NCI-H1105 (cell line): ENCODE measurements at places on chromosomes 6 and 20.

DNA sequence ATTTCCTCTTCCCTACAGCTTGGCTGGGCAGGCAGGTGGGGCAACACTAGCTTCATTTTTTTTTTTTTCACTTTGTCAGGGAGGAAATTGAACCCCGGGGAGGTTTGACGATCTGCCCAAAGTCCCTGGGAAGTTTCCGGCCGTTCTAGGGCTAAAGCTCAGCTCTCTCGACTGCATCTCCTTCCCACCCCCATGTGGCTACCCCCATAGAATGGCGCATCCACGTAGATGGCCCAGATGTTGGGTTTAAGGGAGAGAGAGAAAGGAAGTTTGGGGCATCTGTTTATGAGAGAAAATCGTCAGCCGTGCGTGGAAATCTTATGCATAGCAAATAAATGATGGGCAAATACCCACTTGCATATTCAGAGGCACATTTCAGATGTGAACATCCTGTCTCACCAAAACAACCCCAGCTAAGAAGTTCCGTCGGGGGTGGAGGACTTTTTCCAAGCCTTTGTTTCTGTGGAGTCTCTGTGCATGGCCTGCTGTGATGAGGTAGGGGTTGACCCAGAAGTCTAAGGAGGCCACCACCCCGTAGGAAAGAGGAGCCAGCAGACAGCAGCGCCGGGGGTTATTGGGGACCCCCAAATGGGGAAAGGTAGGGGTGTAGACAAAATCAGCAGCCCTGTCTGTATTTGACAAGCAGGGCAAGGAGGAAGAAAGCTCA, 40.5 kb upstream of the ZNF831 start:
- DNase-seq: no peak

DNA sequence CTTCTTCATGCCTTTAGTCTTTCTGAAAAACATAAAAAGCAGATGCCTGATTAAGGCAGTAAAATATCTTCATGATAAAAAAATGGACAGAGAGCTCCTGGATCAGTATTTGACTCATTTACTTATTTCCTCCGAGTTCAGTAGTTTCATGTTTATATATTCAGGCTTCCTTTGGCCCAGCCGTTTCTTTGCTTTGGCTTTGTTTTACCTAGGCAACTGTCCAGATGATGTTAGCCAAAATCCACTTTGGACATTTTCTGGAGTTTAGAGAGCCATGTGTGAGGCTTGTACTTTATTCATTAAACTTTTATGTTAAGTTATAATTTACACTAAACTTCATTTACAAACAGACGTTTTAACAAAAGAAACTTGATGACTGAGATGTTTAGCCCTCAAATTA, 307.1 kb upstream of the RSPO3 start:
- no peak for DNase-seq

DNA sequence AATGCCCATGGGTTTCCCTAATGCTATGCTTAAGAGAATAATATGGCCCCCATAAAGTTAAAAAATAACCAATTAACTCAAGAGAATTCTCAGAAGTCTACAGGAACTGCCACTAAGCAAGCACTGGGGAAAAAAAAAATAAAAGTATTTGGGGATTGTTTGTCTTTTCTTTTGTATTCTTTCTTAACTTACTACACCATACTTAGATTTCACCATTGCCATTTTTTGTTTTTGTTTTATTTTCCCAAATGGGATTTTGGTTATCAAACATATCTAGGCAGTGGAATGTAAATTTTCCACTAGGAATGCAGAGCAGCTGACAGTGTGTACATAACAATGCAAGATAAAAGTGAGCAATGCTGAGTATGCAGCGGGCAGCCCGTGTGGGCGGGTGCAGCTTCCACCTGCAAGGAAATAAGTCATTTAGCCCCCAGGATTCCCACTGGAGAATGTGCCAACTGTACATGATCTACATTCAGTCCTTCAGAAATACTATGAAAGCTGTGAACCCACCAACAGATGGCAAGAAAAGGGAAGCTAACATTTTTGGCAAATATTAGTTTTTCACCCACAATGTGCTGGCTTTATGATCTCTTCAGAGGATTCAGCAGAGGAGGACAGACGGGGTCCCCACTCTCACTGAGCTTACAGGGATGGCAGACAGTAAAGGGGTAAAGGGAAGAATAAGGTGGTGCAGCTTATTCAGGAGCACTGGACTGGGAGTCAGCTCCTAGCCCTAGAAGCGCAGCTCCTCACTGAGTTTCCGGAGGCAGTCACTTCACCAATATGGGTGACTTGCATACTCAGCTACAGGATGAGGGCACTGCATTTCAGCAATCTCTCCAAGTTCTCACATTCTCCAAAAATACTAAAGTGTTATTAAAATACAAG, 44.4 kb downstream of the DCDC2 start:
- no peak for DNase-seq

- no peak for DNase-seq
Measured at GRCh38 chr6:137403443-137403842, 90.8 kb downstream of the OLIG3 start.

DNA sequence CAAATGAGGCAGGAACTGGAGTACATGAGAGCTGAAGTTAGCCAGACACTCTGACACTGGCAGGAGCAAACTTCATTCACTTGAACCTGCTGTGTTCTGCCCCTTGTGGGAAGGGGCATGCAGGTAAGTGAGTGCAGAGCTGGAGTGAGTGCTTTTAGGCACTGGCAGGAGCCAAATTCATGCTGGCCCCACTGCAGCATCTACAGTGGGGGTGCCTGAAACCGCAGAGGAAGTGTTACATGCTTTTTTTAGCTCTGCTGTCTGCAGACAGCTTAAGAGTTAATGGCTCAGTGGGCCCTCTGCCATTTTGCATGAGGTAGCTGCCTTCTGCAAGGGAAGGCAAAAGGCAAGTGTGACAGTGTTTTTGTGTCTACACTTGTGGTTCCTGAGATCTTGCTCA, 167.9 kb upstream of the SYNCRIP start:
- no peak for DNase-seq

DNA sequence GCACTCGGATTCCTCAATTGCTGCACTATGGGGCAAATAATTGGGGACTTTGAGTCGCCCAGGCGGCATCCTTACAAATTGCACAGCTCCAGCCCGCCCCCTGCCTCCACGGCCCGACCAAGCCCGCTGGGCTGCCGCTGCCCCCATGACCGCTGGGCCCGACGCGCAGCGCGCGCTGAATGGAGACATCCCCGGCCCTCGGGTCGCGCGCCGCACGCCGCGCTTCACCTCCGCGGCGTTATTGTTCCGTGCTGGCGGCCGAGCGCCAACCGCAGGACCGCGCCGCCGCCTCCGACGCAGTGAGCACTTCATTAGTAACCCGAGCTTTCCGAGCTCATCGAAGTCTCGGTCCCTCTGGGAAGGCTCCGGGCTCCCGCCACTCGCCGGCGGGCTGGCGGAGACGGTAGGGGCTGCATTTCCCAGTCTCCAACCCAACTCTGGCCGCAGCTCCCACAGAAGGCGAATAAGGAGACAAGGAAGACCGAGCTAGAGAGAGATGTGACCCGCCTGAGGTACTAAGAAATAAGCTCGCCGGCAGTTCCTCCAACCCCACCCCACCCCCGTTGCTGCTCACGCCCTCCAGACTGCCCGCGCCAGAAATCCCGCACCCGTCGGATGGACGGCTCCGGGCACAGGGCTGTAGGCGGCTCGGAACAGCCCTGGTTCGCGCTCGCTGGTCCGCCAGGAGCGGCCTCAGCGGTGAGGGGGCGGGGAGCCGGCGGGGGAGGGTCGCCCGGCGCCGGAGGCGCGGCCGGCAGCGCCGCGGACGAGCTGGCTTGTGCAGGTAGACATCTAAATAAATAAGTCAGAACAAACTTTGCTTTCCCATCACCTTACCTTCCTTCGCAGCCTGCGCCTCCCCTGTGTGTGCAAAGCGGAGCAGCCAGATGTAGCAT, 703 bp downstream of the EPHA7 start:
- peak; percentile 73 for DNase-seq

DNA sequence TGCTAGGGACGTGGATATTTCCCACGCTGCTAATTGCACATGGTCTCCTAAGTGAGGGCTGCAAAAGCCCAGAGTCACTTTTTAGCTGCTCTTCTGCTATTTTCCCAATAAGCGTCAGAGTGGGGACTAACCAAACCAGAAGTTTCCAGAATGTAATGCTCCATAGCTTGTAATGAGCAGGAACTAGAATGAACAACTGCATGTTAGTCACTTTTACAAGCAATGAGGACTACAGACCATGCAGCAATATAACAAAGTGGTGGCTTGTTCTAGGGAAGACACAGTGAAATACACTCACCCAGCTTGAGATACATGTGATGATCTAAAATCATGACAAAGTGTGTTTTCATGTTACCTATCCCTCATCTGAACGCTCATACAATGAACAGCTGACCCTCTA, 314.1 kb upstream of the SGK1 start:
- no peak for DNase-seq

GRCh38 chr6:17054647-17055046, 47.2 kb upstream of the STMND1 start:
- DNase-seq: no peak

DNA sequence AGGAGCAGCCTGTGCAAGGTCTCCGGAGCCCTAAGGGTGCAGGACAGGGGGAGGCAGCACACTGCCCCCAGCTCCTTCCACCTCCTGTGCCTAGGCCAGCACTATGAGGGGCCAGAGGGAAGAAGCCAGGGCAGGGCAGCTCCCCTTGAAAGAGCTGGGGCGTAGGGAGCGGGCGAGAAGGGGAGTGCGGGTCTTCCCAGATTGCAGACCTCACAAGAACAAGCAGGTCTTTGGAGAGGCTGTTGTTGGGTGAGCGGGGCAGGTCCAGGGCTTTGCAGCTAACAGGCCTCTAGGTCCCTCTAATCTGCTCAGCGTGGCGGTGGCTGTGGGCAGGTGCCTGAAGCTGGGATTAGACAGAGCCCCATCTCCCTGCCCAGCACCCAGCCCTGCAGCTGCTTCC, 22.4 kb upstream of the CST1 start:
- DNase-seq: no peak

DNA sequence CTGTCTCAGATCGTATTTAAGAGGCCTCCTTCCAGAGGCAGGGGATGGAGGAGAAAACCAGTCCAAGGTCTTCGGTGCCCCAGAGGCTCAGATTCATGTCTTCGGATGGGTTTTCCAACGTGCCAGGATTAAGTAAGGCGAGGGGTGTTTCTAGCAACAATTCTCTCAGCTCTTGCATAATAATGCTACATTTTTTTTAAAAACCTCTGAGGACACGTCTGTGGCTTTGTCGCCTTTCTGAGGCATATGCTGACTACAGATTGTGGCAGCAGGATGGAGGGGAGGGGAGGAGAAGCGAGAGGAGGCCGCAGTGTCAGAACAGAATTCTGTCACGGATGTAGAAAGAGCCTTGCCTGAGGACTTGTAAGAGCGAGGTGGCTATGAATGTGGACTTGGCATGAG, 17.7 kb upstream of the CCDC167 start:
- DNase-seq: no peak

DNA sequence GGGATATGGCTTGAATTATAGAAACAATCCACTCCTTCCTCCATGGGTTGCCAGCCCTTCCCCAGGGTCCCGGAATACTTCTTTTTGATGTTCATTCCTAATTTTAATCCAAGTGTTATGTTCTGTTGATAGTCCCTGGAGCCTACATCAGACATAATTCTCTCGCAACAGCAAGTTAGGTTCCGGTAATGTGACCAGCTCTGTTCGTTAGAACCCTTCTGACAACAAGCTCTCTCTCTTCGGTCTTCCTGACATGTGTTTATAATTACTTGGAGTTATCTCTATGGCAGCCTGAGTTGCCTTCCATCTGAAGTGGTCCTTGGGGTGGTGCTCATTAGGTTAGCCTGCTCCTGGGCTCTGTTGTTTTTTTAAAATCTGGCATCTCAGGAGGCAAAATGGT, 506.9 kb upstream of the JARID2 start:
- DNase-seq: no peak

DNA sequence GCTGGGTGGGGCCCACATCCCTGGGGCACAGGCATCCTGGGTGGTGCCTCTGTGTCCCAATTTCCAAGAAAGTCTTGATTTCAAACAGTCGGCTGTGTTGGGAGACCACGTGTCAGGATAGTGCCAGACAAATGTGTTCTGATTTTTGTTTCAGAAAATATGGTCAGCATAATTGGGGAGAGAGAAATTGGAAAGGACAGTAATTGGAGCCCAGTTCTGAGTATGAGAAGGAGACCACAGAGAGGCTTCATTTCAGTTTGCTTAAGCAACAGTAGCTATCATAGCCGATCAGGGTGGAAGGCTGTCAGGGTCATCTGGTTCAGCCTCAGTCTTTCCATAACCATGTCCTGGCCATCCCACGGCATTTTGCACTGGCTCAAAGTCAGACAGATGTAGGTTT, 220.7 kb downstream of the CDC5L start:
- no peak for DNase-seq

- DNase-seq: no peak
Measured at GRCh38 chr20:46930640-46931339, 36.1 kb downstream of the EYA2 start.

- no peak for DNase-seq
Measured at GRCh38 chr6:16575655-16576054, 185.6 kb downstream of the ATXN1 start.

DNA sequence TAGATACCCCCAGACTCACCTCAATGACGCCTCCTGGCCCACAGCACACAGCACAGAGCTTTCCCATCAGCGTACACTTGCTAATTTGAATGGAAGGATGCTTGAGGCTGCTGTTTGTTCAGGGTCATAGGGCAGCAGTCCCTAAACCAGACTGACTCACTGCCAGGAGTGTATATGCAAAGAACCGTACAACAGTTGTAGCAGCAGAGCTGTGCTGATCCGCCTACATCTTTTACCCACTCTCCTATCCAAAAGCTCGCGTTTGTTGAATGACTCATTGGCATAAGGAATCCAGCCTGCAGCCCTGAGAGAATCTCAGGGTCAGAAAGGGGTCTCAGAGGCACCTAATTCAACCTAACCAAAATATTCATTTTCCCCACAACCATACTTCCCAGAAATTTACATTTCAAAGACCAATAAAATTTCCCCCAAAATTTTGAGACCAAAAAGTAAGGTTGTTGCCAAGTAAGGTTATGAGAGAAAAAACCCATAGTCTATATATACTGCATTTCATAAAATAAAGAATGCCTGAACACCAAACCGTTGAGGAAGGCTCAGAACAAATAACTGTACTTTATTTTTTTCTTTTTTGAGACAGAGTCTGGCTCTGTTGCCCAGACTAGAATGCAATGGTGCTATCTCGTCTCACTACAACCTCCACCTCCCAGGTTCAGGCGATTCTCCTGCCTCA, 35.3 kb upstream of the CCND3 start:
- no peak for DNase-seq

- DNase-seq: no peak
Measured at GRCh38 chr6:114216789-114217467, 125.9 kb downstream of the HS3ST5 start.

GRCh38 chr6:87803791-87804190, 101.8 kb upstream of the AKIRIN2 start:
- DNase-seq: no peak

- no peak for DNase-seq
Measured at GRCh38 chr20:57468523-57469417, 56.2 kb downstream of the CTCFL start.

- no peak for DNase-seq
Measured at GRCh38 chr6:166554316-166554715, 32.2 kb downstream of the RAMACL start.

- no peak for DNase-seq
Measured at GRCh38 chr6:163466839-163467390, 52.4 kb downstream of the QKI start.
